ENCODE measurements at places on chromosomes 3 and 15.

DNA sequence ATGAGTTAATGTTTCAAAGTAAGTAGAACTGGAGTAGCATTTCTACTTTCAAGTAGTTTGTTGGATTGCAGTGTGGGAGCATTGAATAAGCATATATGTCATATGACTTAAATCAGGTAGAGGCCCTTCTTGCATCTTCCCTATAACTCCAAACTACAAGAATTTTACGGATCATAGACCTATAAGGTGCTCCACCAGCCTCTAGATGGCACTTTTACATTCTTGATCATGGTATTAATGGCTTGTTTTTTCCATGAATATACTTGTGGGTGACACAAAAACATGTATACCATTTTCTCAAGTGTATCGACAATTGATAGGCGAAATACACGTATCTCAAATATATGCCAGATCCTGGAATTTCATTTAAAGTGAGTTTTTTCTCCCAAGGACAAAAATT, 311.1 kb downstream of the ZPLD1 start:
- peak; percentile 2 for DNase-seq

DNA sequence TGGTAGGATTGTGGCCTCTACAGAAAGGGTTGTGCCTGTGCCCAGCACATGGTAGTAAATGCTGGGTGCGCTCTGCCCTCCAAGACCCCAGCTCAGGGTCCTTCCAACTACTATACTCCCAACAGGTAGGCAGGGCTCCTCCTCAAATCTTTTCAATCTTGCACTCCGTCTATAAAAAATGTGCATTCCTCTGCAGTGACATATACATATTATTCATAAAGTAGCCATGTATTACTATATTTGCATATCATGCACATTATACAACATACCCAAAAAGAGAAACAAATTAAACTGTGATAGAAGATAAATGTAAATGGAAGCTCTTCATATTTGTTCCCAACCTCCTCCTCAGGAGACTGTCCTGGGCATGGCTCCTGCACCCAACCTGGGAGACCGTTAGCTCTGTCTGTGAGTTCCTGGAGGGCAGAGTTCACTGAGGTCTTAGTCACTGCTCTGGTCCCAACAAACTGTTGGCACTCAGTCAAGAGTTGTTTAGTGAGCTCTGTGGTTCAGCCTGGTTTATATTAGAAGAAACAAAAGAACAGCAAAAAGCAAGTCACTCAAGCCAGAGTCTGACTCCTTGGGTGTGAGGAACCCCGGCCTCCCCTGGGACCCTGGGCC, 47.7 kb upstream of the GRIP2 start:
- DNase-seq: peak; percentile 8

DNA sequence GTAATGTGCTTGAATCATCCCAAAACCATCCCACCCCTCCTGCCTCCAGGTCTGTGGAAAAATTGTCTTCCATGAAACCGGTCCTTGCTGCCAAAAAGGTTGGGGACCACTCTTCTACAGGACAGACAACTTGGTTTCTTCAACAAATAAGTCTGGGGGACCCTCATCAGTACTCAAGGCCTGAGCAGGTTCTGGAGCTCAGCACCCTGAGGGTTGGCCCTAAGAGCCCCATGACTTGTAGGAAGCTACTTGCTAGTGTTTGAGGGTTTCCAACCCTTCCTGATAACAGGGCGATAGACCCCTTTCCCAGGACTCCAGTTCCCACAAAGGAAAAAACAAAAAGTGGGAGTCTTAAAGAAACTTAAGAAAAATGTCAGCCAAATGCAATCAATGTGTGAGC, 52.9 kb upstream of the SLCO2A1 start:
- DNase-seq: no peak

GRCh38 chr15:57540736-57541135, 51.0 kb upstream of the MYZAP start:
- DNase-seq: no peak

- no peak for DNase-seq
Measured at GRCh38 chr3:48588230-48588629, 6.9 kb downstream of the COL7A1 start.

DNA sequence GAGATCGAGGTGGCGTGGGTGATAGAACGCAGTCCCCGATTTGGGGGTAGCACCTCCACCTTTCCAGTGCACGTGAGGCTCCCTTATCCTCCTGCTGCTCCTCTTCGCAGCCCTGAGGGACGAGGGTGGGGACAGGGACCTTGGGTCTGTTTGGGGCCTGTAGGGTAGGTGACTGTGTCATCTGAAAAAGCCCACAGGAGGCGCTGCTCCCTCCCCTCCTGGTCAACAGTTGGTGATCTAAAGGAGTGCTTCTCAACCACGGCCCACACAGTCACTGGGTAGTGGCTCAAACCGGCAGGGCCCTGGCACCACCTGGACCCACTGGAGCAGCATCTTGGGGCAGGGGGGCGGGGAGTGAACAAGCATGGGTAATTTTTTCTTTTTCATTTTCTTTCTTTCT, 7.1 kb downstream of the LRRK1 start:
- no peak for DNase-seq

- DNase-seq: no peak
Measured at GRCh38 chr3:97720417-97720816, 44.1 kb upstream of the ARL6 start.

Data from astrocyte (in vitro differentiated cells and primary cell).